ENCODE measurements at places on chromosomes 12 and 14.

DNA sequence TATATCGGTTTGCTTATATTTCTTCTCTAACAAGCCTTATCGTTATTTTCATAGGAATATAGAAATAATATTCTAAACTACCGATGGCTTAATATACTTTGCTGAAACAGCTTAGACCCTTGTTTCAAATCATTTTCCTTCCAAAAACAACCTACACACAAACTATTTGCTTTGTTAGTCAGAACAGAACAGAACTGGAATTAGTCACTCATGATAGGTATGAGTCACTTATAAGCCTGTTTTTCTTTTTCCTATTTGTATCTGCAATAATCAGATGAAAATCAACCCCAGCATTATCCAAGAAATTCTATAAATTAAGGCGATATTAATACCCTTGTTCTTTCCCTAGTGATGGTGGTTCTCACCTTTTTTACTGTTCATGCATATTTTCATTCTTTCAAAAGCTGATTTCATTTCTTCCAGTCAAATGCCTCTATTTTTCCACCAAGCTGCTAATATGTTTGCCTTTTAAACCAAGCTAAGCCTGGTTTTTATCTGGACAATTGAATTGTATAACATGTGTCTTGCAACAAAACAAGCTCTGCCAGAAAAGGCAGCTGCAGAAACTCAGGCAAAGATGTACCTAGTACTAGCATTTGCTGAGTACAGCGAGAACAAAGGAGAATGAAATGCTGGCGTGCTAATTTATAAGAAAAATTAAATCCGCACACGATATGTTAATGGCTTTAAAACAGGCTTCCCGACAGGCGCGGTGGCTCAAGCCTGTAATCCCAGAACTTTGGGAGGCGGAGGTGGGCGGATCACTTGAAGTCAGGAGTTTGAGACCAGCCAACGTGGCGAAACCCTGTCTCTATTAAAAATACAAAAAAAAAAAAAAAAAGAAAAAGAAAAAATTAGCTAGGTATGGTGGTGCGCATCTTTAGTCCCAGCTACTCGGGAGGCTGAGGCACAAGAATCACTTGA is 1418.2 kb downstream of the AACS start:
- DNase-seq: no peak

GRCh38 chr12:93302331-93303229 is 75.1 kb upstream of the NUDT4 start:
- no peak for DNase-seq

- DNase-seq: no peak
Measured at GRCh38 chr14:31920989-31921650, 156.0 kb upstream of the ARHGAP5 start.

GRCh38 chr12:42652048-42652447 is 62.5 kb upstream of the PRICKLE1 start:
- peak; percentile 6 for DNase-seq

GRCh38 chr14:32417956-32418552 is 89.0 kb downstream of the AKAP6 start:
- DNase-seq: peak; percentile 44

GRCh38 chr12:65826353-65827171 is 2.3 kb downstream of the HMGA2 start:
- no peak for DNase-seq
